Liver (tissue), 10 donors: ENCODE measurements at places on chromosomes 1 and 21.

DNA sequence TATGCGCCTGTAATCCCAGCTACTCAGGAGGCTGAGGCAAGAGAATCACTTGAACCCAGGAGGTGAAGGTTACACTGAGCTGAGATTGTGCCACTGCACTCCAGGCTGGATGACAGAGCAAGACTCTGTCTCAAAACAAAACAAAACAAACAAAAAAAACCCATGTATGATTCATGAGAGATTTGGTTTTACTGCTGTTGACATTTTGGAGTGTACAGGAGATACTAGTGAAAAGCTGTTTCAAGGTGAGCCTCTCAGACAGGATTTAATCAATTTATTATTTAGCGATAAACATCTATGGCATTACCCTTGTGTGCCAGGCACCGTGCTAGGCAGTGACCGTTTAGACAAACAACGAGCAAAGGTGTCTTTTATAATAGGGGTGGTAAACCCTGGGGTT lies 16.5 kb downstream of the LHX4 start:
- DNase-seq, result no peak

- DNase-seq, result no peak
Observed at GRCh38 chr1:183873642-183874041, 68.7 kb downstream of the RGL1 start.

GRCh38 chr1:100752791-100753190 lies 33.2 kb downstream of the VCAM1 start:
- DNase-seq, result no peak

- DNase-seq, result no peak
Observed at GRCh38 chr1:5936621-5937372, 55.4 kb downstream of the NPHP4 start.

GRCh38 chr1:110370827-110371226 lies 20.0 kb downstream of the SLC16A4 start:
- DNase-seq, result no peak

DNA sequence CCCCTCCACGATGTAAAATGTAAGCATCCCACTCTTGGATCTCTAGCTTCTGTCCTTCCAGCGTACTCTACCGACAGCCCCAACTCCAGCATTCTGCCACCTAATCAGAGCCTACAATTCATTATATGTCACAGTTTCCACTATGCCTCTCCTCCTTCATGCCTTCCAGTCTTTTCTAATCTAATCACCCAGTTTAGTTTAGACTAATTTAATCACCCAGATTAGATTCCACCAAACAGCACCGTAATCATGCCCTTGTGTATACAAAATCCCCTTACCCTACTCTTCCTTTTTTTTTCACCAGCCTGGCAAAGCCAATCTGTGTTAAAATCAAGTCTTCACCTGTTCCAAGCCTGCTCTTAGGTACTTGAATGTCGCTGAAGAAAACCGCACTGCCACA lies 49.8 kb upstream of the KANK4 start:
- no peak for DNase-seq

- peak; percentile 53 for DNase-seq
Observed at GRCh38 chr1:50978144-50978851, 8.3 kb downstream of the CDKN2C start.

DNA sequence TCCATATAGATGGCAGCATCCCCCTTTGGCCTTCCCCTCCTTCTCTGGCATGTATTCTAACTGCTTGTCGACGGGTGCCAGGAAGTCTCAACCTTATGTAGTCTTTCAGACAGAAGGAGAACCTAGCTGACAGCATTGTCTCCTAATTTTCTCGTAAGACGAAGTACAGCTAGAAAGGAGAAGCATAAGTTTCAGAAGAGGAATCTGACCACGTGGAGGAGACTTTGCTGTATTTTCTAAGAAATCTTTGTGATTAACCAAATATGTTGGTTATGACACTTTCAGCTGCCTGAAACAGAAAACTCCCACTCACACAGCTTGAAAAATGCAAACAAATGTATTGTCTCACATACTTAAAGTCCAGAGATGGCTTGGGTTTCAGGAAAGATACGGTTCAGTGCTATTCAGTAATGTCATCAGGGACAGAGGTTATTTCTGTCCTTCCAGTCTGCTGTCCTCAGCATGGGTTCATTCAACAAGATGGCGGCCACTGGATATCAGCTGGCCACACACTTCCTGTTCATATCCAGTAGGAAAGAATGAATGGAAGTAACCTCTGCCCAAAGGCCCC lies 109.5 kb upstream of the ZNF648 start:
- no peak for DNase-seq

DNA sequence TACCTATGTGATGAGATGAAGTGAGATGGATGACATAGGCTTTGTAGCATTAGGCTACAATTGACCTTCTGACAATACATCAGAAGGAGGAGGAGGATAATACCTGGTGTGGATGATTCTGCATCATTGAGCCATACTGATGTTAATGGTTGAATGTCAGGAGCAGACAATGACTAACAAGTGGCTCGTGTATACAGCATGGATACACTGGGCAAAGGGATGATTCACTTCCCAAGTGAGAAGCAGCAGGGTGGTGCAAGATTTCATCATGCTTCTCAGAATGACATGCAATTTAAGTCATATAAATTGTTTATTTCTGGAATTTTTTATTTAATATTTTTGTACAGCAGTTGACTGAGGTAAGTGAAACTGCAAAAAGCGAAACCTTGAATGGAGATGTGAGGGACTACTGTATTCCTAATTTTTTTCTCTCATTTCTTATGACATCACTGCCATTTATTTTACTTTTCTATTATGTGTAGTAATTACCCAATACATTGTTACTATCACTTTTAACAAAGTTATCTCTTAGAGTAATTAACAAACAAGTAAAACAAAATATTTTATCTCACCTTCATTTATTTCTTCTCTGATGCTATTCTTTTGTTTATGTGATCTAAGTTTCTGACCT lies 34.4 kb upstream of the COP1 start:
- no peak for DNase-seq

DNA sequence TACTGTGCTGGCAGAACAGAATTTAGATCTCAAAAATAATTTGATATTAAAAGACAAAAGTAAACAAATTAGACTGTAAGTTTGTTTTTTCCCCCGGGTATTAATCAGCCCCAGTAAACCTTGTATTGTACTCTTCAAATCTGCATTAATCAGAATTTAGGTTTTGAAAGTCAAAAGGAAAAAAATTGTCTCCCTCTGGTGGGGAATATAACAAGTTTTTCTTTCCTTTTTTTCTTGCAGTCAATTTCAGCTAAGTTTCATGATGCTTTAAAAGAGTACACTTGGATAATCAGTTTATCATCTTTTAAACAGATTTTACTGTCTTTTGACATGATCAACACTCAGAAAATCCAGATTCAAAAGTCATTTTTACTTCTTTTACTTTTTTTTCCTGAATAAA lies 134.5 kb upstream of the PKN2 start:
- no peak for DNase-seq

- DNase-seq, result no peak
Observed at GRCh38 chr1:66368261-66368660, 165.7 kb upstream of the SGIP1 start.
